ENCODE measurements at places on chromosomes 5 and 9.
A peak's percentile ranks its signal among the peaks of the same experiment; 100 is the strongest.

DNA sequence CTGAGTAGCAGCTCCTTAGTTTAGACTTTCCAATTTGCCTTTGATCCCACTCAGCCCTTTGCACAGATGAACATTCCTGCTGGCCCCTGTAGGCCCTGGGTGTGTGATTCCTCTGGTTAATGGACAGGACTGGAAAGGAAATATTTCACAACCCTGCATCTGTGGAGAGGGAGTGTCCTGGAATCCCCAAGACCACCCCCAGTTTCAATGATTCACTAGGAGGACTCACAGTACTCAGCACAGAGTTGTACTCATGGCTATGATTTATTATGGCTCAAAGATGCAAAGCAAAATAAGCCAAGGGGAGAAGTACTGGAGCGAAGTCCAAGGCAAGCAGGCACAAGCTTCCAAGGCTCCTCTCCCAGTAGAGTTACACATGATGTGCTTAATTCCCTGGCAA, 42.4 kb upstream of the TJP2 start:
- peak; percentile 61 for DNase-seq

- no peak for DNase-seq
Measured at GRCh38 chr9:111287127-111287526, 42.9 kb downstream of the OR2K2 start.

- DNase-seq: no peak
Measured at GRCh38 chr5:132752581-132753125, 5.4 kb downstream of the CCNI2 start.

DNA sequence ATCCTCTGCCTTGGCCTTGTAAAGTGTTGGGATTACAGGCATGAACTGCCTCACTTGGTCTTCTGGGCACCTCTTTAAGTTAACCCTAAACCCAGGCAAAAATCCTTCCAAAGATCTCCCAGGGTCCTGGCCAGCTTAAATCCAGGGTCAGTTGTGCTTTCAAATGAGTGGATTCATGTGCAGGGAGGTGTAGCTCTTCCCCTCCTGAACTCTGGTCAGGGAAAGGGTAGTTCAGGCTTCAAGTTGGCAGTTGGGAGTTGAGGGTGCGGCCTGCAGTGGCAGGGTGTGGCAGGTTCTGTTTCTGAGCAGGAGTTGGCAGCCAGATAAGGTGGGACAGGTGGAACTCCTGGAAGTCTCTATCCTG, 3.6 kb downstream of the HNRNPAB start:
- DNase-seq: no peak

- no peak for DNase-seq
Measured at GRCh38 chr9:37251452-37251851, 131.1 kb downstream of the ZCCHC7 start.

- DNase-seq: no peak
Measured at GRCh38 chr5:74073257-74073656, 447.3 kb downstream of the ARHGEF28 start.

- no peak for DNase-seq
Measured at GRCh38 chr5:103424453-103425205, 138.0 kb downstream of the NUDT12 start.

DNA sequence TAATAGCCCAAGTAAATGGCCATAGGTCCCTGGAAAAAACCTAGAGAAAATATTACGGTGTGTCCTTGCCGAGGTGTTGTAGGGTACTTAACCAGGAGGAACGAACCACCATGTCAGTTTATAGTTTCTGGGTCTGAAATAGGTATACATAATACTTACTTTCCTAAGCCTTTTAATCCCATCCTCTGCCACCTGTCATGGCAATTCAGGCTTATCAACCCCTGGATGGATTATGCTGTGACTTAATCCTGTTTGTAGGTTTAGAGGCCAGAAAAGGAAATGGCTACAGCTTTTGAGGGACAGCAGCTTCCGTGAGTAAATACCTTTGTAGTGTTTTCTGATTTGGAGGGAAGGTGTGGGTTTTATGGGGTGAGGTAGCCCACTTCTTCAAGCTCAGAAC, 89.1 kb upstream of the PTPRD start:
- DNase-seq: no peak

- DNase-seq: no peak
Measured at GRCh38 chr5:118862596-118862995, 125.8 kb downstream of the DTWD2 start.

DNA sequence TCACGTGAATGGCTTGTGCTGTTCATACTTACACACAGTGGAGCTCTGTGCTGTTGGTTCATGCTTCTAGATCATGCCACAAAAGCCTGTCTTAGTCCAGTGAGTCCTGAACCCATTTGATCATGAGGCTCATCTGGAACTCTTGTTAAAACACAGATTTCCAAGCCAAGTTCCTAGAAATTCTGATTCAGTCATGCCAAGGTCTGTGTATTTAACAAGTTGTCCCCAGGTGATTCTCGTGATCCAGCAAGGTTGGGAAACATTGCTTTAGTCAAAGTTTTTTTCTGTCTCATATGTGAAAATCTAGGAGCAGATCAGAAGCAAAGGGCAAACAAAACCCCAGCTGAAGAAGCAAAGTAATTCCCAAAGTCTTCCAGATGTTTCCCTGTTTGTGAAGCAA, 112.5 kb upstream of the GAS1 start:
- DNase-seq: no peak

DNA sequence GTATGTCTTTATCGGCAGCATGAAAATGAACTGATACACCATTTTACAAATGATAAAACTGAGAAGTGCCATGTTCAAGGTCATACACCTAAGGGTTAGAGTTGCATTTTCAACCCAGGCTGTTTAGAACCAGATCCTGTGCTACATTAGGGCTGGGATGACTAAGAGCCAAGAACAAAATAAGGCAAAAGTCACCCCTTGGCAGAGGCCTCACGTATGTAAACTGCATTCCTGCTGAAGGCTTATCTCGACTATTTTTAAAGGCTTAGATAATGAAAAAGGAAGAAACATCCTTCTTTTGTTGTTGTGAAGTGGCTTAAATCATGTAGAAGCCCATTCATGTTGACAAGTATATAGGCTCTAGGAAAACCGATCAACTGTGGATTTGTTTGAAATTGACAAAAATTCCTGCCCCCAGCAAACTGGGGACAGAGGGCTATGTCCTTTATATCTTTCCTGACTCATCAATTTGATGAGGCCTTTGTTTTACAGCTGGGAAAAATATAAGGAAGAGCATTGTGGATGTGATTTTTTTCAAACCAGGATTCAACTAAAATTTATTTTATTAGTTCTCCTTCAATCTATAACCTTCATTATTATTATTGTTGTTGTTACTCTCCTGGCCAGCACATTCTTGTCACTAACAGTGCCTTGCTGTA, 196.5 kb downstream of the SNX18 start:
- DNase-seq: no peak

- no peak for DNase-seq
Measured at GRCh38 chr5:132223861-132224260, 3.8 kb downstream of the P4HA2 start.

DNA sequence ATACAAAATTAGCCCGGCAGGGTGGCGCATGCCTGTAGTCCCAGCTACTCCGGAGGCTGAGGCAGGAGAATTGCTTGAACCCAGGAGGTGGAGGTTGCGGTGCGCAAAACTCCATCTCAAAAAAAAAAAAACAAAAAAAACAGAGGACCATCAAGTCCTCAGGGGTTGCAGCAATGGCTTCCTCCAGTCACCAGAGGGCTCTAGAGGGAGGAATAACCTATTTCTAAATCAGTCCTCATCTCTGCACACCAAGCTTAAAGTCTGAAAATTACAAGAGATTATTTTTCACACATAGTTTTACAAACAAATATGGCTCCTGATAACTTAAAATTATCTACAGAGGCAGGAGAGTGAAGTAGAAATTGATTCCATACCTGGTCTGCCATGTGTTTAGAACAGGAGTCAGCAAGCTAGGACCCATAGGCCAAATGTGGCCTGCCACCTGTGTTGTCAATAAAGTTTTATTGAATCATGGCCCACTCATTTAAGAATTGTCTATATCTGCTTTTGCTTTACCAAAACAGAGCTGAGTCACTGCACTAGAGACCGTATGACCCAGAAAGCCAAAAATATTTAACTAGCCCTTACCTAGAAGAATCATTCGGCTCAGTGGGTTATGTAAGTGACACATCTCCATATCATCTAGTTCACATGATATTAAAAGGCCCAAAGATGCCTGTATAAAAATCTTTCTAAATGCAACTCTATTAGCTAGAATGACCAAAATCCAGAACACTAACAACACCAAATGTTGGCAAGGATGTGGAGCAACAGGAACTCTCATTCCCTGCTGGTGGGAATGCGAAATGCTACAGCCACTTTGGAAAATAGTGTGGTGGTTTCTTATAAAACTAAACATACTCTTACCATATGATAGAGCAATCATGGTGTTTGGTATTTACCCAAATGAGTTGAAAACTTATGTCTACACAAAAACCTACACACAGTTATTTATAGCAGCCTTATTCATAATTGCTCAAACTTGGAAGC, 207.7 kb downstream of the FRMD3 start:
- no peak for DNase-seq

DNA sequence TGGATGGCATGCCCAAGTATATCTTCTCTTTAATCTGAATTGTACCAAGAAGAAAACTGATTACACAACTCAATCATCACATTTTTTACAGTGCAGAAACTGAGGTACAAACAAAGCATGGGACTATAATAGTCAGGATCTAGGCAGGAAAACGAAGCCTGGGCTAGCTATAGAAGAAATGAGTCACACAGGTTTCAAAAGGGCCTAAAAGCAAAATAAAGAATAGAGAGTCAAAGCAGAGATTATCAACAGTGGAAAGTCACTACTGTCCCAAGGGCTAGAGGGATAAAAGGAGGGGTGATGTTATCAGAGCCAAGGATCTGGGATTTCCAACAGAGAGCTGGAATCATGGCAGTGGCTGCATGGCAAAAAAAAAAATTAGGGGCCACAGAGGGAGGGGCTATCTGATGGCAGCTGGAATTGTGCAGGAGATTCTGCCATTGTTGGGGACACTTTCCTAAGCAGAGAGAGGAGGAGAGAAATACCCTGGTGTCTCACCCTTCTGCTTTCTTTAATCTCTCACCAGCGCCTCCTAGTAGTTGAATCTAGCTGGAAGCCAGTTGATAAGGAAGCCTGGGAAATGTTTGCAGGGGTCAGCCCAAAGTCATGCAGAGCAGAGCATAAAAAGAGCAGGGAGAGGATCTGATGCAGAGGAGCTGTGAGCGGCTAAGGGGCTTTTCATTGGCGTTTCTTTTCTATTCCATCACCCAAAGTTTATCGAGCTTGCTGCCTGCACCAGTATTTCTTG, 343.2 kb downstream of the ACTL7B start:
- no peak for DNase-seq

DNA sequence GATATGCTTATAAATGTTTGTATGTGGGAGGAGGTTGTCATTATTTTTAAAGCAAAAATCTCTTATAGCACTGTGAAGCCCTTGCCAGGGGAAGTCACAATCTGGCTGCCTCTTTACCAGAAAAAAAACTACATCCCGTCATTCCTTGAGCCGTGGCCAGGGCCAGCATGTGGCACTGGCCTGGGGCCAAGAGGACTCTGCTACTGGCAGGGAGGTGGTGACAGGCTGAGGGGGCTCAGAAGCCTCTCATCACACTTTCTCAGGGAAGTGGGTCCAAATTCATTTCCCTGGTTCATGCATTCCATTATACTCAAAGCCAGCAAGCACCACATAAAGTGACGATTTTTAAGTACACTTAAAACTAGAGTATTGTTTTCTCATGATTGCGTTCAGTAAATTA, 457.3 kb downstream of the ZNF608 start:
- DNase-seq: no peak

- no peak for DNase-seq
Measured at GRCh38 chr9:107674721-107675277, 185.2 kb upstream of the KLF4 start.

DNA sequence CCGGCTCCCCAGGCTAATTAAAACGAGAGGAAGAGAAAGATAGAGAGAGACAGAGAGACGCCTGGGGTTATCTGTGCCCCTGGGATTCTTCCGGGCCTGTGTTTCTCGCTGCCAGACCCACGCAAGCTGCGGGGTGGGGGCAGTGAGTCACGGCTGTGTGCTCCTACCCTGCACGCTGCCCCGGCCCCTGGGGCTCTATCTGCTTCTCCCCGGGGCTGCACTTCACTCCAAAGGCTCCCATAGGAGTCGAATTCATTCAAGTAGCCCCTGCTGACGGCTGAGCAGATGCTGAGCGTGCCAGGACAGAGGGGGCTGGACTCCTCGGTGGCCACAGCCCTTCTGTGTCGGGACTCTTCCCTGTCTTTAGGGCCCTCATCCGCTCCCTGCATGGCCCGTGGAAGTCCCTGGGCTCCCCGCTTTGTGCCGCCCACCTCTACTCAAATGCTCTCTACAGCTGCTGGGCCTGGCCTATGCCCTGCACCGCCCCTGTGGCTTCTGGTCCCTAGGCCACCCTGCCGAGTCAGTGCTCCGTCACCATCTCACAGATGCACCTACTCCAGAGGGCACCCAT, 22.8 kb downstream of the SARDH start:
- DNase-seq: no peak

DNA sequence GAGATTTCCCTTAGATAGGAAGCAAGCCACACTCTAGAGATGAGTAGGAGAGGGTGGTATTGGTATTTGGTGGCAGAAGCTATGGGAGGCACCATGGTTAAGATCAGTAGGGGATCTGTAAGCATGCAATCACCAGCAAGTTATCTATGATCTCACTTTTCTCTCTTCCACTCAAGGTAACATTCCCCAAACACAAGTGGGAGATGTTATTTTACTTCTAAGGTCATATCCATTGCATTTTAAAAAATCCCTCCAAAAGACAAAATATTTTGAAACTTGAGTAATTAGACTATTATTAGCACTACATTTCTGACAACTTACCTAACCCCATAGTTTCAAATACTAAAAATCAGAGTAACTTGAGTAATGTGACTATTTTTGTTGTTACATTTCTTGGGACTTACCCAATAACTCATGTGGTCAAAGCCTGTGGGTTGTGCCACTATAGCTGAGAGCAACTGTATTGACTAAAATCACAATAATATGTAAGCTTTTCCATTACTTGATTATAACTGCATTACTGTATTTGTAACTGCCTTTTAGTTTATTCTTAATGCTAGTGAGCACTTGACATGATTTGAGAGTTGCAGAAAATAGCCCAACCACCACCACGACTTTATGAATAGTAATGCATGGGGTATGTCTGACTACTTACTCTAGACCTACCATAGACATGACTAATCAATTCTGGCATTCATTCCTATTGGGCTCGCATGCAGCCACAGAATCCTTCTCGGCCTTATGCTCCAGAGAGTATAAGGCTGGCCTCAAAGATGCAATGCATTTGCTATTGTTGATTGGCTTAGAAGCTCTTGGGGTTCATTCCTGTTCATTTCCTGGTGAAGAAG, 264.7 kb downstream of the TRIM32 start:
- DNase-seq: no peak
